ENCODE measurements at places on chromosomes 7 and 10.

DNA sequence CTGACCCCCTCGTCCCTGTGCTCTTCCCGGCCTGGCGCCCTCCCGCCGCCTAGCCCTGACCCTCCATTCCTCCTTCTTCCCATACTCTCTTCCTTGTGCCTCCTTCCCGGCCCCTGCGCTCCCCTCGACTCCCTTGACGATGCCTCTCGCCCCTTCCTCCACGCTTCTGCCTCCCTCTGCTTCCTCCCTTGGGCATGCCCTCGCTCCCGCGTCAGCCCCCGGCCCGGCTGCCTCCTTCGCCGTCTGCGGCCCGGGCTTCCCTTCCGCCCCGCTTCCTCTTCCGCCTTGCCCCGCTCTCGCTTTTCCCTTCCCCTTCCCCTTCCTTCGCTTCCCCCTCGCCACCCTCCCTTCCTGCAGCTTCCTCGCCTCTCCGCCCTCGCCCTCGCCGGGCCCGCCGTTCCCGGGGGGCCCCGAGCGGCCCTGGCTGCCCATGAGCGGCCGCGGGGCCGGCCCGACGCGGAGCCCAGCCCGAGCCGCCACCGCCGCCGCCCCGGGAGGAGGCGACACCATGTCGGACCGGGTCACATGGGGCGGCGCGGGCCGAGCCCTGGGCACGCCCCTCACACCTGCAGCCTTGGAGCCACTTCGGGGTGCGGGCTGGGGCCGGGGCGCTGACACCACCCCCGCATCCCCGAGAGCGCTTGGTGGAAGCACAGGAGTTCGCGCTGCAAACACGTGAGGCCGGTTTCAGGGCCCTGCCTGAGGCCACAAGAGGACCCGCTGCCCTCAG lies at the start of gene FBXW4:
Gene FBXW4, minus strand, starts transcription at position 497 of the 730 bp plus-strand sequence. Its CDS starts 65 bp downstream, at position 432.
- peak; percentile 4 for DNase-seq

GRCh38 chr7:7498856-7499255 lies 36.8 kb downstream of the COL28A1 start:
- no peak for DNase-seq

DNA sequence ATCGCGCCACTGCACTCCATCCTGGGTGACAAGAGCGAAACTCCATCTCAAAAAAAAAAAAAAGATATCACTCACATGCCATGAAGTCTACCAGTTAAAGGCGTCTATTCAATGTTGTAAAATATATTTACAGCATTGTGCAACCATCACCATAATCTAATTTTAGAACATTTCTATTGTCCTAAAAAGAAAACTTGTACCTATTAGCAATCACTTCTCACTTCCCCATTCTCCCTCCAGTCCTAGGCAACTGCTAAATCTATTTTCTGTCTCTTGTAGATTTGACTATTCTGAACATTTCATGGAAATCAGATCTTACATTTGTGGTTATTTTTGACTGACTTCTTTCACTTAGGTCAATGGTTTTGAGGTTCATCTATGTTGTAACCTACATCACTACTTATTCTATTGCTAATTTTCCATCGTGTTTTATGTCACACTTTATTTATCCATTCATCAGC lies 25.2 kb upstream of the OTUD1 start:
- no peak for DNase-seq

DNA sequence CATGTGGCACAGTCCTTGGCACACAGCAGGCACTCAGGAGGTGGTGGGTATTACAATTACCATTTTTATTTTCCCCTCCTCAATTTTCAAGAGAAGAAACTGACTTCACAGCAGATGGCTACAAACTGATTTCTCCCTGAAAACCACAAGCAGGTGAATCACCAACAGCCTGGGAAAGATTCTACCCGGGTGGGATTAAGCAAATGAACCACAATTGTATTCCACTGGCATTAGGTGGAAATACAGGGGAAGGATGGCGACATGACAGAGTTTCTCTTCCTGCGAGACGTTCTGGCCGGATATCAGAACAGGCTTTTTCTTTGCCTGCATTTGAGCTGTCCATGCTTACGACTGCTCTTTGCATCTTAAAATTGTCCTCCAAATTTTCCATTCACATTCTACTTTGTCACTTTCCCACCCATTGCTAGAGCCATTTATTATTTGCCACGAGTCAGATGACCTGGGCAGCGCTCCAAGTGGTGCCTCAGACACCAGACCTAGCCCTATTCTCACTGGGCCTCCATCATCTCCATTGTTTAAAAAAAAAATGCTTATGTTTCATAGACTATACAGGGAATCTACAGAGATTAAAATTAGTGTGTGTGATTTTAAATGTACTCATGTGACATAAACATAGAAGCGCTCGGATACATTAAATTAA lies 4.6 kb downstream of the DENND11 start:
- DNase-seq = no peak

DNA sequence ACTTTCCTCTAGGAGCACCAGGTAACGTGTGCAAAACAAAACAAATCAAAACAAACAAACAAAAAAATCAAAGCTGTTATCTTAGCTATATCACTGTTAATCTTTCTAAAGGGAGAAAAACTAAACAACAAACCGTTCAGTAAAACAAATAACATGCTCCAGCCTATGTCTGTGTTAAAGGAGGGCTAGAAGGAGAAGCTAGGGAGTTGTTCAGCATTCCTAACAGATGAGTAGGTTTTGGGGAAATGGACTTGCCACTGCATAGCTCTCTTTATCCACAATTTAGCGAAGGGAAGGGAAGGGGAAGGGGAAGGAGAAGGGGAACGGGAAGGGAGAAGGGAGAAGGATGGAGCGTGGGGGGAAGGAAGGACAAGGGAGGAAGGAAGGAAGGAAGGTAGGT lies 134.2 kb upstream of the AKR1E2 start:
- DNase-seq = no peak

Data from NCI-H774 (cell line).